NCI-H1694 treated with DMSO at 0.1 percent for 48 hours (cell line): ENCODE measurements at places on chromosomes 12 and 14.

- peak; percentile 70 for DNase-seq
Measured at GRCh38 chr12:109277899-109278762, 31.0 kb downstream of the FOXN4 start.

DNA sequence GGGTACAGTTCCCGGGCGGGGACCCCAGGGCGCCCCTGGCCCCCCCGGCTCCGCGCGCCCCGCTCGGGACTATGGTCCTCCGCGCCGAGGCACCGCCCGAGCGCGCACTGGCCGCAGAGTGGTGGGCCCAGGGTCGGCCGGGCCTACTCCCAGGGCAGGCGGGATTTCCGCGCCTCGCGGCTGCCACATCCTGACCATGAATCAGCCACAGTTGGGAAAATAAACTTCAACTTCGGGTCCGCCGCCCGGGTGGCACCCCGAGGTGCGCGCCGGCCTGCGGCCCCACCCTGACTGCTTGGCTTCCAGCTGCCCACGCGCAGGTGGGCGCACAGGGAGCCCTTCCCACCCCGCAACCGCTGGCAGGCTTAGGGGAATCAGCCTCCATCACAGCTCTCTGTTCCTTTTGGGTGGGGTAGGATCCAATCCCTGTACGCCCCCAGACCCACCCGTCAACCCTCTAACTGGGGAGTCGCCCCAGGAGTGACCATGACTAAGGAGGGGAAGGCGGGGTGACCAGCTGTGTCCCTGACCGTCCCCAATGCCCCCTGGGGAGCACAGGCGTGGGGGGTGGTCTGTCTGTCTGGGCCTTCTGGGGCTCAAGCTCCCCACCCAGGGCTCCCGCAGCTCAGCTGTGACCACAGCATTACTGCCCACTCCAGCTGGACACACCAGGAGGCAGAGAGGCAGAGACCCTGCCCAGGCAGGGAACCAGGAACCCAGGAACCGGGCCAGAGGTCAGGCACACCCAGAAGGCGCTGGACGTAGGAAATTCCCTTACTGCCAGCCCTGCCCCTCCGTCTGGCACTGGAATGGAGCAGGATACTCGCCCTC lies 678 bp downstream of the INF2 start:
- no peak for DNase-seq

GRCh38 chr14:73721101-73721821 lies 7.1 kb upstream of the PNMA1 start:
- DNase-seq: no peak

- DNase-seq: no peak
Measured at GRCh38 chr12:6280053-6280469, 30.4 kb upstream of the PLEKHG6 start.

DNA sequence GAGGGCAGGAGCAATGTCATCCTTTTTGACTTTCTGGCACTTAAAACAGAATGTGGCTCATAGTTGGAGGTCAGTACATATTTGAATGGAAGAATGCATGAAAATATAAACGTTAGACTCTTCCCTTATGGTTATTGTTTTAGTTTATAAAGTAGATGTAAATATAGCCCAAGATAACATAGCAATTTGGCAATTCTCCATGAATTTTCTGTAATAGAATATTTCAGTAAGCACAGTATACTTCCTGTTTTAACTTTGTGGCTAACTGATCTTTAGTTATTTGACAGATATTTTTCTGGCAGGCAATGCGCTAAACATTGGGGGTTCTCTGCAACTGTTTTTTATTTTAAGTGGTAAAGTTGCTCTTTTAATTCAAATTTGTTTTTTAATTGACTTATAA lies 763.0 kb downstream of the NRXN3 start:
- DNase-seq: no peak

GRCh38 chr12:32062881-32063280 lies 43.8 kb upstream of the BICD1 start:
- DNase-seq: peak; percentile 18

GRCh38 chr12:6786416-6787094 lies 2.8 kb upstream of the CD4 start:
- DNase-seq: no peak

DNA sequence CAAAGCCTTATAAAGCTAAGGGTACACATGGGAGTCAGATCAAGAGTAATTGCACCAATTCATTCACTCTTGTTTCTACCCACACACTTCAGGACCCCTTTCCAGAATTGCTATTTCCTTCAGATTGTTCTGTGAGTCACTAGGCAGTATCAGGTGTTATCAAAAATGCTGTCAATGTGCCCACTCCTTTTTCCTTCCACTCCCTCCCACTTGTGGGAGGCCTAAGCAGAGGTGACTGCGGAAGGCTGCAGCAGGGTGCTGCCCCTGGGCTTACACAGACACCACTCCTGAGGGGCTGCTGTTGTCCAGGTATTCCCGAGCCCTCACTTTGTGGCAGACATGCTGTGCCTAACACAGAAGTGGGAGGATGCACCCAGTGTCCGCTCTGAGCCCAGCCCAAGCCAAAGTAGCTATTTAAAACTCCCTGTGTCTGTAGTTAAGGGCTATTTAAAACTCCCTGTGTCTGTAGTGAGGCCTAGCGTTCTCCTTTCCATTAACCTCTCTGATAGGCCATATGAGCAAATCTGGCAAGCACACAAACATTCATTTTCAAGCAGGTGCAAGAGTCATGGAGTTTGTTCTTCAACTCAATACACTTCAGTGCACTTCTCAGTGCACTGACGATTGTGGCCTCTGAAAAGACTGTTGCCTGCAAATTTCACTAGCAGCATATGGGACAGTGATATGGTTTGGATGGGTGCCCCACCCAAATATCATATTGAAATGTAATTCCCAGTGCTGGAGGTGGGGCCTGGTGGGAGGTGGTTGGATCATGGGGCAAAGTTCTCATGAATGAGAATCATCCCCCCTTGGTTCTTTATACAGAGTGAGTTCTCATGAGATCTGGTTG lies 117.8 kb downstream of the PHLDA1 start:
- peak; percentile 92 for DNase-seq

DNA sequence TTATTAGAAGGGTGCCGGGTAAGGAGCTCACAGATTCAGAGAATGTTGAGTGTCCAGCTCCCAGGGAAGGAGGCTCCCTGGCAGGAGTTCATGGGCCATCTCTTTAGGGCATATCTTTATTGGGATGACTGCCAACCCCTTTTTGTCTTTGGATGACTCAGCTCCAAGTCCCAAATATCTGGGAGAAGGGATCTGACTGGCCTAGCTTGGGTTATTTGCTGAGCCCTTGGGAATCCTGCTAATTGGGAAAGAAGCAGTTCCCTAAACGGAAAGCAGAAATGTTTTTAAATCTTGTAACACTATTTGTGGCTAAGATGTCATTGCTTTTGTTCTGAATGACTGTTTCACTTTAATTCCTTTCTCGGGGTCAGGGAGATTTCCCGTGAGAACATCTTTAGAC lies 12.6 kb downstream of the DDX55 start:
- no peak for DNase-seq

- DNase-seq: no peak
Measured at GRCh38 chr12:119621878-119622277, 28.3 kb downstream of the TMEM233 start.

- no peak for DNase-seq
Measured at GRCh38 chr12:99600388-99600787, 47.2 kb upstream of the GARIN6 start.

- no peak for DNase-seq
Measured at GRCh38 chr12:132190834-132191500, 46.7 kb downstream of the NOC4L start.

- no peak for DNase-seq
Measured at GRCh38 chr12:8037046-8037663, 4.6 kb downstream of the FOXJ2 start.

- no peak for DNase-seq
Measured at GRCh38 chr12:28759333-28759732, 389.7 kb upstream of the FAR2 start.

DNA sequence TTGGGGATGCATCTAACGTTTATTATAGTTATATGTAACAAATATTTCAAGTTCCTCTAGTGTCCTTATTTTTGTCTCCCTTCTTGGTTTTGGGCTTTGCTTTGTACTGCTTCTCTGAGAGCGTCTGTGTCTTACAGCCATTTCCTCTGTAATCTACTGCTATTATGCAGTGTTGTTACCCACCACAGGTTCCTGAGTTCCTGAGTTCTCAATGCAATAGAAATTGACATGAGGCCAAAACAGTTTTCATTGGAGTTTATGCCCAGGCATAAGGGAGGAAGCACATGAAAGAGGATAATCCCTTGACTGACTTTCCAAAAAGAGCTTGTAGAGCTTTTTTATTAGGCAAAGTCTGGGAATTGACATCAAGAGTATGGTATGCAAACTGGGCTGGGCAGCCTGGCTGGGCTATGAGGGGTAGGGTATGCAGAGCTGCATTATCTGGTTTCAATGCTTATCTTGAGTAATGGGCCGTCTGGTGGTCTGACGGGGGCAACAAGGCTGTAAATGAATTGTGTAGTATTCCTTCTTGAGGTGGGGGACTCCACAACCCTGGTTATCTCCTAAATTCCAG lies 722.5 kb upstream of the ATXN7L3B start:
- no peak for DNase-seq

- DNase-seq: no peak
Measured at GRCh38 chr14:25140411-25140810, 90.5 kb upstream of the STXBP6 start.

DNA sequence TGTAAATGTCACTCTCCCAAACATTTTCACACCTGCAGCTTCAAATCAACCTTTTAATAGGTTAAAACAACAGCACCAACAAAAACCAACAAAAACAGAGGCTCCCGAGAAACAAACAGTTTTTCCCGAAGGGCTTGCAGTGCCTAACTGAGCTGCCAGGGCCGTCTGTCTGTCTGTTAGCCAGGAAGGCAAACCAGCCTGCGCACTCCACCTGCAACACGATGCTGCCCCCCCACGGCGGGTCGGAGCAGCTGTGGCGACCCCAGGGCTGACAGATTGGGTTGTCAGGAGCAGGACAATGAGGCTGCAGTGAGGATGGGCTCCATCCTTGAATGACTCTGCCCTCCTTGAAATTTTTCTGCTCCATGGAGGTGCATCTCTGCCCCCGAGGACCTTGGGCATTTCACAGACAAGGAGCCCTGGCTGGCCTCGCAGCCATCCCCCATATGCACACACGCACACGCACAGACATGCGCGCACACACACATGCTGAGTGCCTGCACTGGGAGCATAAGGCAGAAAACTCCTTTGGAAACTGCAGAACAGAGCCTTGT lies 2.6 kb downstream of the RTL1 start:
- peak; percentile 86 for DNase-seq

- peak; percentile 24 for DNase-seq
Measured at GRCh38 chr12:19431407-19432308, 7.6 kb upstream of the AEBP2 start.

GRCh38 chr14:104970231-104971068 lies 7.7 kb downstream of the AHNAK2 start:
- DNase-seq: no peak

DNA sequence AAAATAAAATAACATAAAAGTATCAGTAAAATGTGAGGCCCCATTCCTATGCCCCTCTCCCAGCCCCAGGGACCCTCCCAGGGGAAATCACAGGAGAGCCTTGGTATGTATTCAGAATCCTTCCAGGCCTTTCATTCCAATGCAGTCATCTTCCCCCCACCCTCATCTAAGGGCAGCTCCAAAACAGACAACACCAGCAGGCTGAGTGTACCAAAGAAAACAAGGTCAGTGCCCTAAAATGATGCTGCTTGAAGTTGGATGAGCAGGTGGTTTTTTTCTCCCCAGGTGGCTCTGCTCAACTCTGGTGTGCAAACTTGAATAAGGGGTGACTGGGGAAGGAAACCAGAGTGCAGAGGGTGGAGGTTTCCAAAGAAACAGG lies 56.2 kb downstream of the TSPAN9 start:
- DNase-seq: no peak

DNA sequence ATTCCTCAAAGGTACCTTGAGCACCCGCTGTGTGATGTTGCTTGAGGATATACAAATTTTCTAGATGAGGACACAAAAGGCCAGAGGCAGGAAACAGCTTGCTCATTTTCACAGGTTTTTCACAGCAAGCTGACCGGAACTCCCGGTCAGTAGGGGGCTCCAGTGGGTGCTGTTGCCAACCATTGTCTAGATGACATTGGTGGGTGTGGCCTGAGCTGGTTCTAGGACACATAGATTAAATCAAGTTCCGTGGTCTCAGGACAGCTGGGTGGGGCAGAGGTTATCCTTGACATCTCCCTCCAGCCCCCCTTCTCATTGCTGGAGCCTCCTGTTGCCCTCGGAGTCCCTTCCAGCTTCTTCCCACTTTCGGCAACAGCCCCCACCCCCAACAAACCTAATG lies 153.6 kb upstream of the FKBP4 start:
- no peak for DNase-seq

- no peak for DNase-seq
Measured at GRCh38 chr12:96108321-96108720, 72.9 kb upstream of the LTA4H start.

DNA sequence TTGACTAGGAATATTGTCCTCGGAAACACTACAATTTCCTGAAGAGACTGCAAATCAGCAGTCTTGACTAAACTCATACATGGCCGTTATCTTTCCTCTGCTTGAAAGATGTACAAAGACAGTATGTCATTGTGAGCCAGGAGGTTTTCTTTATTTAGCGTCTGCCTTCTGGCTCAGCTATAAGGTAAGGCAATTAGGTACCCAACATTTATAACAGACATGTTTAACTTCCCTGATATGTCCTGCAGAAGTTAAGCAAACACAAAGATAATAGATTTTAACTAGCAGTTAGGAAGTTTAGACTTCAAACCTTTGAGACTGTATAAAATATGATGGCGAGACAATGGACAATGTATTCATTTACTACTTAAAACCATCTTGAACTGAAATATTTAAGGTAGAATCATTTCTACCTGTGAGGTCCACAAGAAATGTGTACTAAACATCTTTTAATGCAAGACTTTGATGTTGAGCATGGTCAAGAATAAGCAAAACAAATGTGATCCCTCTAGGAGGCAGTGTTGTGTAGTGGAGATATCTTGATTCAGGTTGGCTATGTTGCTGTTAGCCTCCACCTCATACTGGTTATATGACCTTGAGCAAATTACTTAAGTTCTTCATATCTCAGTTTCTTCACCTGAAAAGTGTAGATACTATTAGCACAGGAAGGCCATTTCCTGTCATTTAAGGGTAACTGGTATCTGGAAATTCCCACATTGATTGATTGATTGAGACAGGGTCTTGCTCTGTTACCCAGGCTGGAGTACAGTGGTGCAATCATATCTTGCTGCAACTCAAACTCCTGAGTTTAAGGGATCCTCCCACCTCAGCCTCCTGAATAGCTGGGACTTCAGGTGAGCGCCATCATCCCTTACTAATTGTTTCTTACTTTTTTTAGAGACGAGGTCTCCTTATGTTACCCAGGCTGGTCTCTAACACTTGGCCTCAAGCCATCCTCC lies 96.3 kb upstream of the EEA1 start:
- DNase-seq: peak; percentile 34

GRCh38 chr12:93402333-93403311 lies 24.9 kb downstream of the NUDT4 start:
- no peak for DNase-seq
